ENCODE measurements at places on chromosomes 6 and 20. TPM values are rescaled to one million over a fixed set of nuclear protein-coding genes. Genes with fewer than 3 reads are reported as not detected.

- peak; percentile 90 for DNase-seq
Measured at GRCh38 chr6:31826793-31827285, 699 bp upstream of the HSPA1B start.

DNA sequence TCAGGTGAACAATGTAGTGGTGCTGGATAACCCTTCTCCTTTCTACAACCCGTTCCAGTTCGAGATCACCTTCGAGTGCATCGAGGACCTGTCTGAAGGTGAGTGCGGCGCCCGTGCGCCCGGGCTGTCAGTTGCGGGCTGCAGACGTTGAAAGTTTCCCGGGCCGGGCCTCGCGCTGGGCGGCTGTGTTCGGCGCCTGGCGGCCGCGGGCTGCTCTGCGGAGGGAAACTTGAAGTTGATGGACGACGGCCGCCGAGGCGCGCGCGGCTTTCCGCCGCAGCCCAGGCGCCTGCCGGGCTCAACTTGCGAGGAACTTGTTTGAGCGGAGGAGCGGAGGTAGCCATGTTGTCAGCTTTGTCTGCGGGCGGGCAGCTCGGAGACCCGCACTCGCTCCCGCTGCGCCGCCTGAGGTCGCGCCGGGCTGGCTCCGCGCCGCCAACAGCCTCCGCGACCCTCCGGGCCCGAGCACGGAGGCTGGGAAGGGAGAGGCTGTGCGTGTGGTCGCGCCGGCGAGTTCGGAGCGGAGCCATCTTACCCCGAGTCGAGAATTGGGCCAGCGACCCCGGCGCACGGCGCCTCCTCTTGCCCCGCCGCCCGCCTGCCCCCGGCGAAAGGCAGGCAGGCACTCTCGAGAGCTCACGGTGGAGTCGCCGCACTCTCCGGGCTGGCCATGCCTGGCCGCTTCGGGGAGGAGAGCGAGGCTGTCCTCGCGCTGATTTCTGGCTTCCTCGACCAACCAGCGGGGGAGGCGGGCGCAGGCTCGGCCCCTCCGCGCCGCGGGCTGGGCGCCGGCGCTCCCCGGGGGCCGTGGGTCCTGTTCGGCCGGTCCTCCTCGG is 691 bp downstream of the ASF1A start:
- peak; percentile 84 for DNase-seq

- DNase-seq = no peak
Measured at GRCh38 chr20:51366155-51366886, 176.2 kb downstream of the NFATC2 start.

- peak; percentile 67 for DNase-seq
Measured at GRCh38 chr20:25041813-25042530, 16.0 kb downstream of the ACSS1 start.

- DNase-seq = no peak
Measured at GRCh38 chr6:86756640-86757229, 180.6 kb upstream of the HTR1E start.

The C4A gene
- total RNA-seq = 131 TPM

DNA sequence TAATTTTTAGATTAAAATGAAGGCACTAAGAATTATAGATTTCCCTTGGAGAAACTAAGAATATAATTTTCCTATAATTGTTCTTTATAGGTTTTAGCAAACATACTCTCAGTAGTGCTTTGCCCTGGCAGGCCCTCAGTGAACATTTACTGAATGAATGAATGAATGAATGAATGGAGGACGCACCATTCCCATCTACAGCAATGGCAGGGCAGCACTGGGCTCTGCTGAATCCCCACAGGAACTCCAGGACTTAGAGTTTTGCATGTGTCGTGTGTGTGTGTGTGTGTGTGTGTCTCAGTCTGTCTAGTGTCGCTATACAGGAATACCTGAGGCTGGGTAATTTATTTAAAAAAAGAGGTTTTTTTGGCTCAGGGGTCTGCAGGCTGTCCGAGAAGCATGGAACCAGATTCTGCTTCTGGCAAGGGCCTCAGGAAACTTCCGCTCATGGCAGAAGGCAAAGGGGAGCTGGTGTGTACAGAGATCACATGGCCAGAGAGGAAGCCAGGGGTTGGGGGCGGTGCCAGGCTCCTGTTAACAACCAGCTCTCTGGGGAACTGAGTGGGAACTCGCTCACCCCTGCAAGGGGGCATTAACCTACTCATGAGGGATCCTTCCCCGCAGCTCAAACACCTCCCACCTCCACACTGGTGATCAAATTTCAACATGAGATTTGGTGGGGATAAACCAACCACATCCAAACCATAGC is 20.1 kb downstream of the RNASET2 start:
- no peak for DNase-seq

DNA sequence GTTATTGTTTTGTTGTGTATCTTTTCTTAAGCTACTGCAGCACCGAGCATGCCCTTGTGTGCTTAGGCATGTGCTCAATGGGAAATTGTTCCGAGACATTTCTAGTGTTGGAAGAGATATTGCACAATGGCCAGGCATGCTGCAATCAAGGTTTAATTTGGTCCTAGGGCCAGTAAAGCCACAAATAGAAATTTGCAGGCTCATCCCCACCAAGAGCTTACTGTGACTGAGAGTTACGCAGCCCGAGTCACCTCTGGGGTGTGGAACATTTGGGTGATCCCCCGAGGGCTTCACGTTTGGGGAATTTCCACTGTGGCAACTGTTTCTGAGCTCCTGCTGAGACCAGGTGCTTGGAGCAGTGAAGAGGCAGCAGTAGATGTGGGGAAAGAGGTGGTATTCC is 65.8 kb downstream of the ADTRP start:
- DNase-seq = no peak

- no peak for DNase-seq
Measured at GRCh38 chr6:152566103-152566875, 70.9 kb downstream of the SYNE1 start.

- no peak for DNase-seq
Measured at GRCh38 chr6:170040115-170040500, 250.8 kb downstream of the DLL1 start.

DNA sequence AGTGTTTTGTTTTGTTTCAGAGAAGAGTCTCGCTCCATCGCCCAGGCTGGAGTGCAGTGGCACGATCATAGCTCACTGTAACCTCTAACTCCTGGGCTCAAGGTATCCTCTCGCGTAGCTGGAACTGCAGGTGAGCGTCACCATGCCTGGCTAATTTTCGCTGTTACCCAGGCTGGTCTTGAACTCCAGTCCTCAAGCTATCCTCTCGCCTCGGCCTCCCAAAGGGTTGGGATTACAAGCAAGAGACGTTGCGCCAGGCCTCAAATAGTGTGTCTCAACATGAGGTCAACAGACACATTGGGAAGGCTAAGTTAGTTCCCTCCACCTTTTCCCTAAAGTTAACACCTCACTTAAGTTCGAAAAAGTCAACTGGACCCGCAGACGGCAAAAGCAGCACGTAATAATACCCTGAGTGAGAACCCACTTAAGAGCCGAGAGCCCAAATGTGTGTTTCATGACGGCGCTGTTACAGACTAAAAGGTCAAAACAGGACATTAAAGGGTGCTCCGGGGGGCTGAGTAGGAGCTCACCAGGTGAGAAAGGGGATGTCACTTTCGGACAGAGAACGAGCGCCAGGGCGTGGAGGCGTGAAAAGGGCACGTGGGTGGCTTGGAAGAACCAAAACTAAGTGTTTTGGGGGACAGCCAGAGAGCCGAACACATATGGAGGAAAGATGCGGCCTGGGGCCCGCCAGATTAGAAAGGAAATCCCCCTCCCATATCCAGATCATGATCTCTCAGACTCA is 499 bp downstream of the TTI1 start:
- DNase-seq = no peak

The PPIL6 gene
- total RNA-seq = 1.2 TPM

DNA sequence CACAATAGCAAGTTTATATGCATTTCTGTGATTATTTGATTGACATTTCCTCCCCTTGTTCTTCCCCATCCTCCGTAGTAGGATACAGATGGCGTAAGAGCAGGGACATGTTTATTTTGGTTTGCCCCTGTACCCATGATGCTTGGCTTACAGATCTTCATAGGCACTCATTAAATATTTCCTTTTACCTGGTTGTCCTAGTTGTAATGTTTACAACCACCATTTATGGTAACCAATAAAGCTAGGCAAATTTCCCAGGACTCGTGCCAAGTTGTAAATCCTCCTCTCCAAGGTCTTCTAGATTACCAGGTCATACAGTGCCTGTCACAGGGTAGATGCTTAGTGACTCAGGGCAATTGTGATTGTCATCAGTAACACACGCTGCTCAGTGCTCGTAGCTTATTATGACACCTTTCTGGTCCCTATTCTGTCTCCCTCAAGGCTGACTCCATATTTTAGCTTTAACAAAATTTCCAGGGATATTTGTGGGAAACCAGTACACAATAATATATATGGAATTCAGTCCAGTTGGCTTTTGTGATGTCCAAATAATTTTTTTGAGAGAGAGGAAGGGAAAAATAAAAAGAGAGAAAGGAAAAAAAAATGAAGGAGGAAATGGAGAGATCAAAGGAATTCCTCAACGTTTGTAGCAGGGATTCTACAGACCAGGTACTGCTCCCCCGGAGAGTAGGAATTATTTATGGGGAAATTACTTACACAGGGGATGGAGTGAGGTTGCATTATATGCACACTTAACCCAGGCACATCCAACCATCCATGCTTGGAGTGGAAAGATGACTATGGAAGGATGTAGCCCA is 24.6 kb downstream of the CYP24A1 start:
- DNase-seq = no peak

The PNPLA1 gene
- not detected for total RNA-seq

DNA sequence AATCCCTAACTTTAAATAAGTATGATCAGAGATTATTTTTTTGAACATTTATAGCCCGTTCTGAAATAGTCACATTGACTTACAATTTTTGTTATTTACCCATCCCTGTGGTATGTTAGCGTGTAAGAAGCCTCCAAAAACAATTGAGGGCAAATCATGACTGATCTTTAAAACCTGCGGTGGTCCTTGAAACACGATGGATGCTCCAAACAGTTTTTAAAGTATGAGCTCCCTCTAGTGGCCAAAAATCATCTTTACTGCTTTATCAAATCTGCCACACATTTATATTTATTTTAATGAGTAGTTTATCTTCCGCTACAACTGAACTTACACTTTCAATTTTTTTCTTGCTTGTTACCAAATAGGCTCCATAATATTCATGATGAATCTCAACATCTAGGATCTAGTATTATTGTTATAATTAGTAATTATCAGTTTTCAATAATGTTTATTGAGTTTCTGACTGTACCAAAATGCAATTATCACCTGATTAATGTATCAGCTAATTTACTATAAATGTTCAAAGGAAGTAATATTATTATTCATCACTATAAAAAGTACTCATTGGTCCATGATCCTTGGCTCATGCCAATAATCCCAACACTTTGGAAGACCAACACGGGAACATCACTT is 52.2 kb downstream of the MARCKS start:
- DNase-seq = no peak

DNA sequence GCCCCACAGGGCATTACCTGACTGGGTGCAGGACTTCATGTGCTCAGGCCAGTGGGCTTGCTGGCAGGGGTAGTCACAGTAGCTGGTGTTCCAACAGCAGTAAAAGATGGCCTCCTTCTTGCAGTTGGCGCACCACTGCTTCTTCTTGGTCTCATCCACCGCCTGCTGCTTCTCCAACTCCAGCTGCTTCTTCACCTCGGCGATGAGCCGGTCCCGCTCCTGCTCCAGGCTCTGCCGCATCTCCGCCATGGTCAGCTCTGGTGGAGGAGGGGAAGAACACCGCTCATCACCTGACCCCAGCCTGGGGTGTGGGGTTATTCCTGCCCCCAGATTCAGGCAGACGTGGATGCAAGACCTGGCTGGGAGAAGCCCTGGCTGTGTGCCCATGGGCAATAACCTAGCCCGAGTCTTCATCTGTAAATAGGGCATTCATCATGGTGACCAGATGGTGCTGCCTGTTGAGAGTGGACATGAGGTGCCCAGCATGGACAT is 132.2 kb downstream of the ZMYND8 start:
- DNase-seq = no peak

GRCh38 chr20:1983301-1983700 is 10.6 kb downstream of the PDYN start:
- DNase-seq = no peak

DNA sequence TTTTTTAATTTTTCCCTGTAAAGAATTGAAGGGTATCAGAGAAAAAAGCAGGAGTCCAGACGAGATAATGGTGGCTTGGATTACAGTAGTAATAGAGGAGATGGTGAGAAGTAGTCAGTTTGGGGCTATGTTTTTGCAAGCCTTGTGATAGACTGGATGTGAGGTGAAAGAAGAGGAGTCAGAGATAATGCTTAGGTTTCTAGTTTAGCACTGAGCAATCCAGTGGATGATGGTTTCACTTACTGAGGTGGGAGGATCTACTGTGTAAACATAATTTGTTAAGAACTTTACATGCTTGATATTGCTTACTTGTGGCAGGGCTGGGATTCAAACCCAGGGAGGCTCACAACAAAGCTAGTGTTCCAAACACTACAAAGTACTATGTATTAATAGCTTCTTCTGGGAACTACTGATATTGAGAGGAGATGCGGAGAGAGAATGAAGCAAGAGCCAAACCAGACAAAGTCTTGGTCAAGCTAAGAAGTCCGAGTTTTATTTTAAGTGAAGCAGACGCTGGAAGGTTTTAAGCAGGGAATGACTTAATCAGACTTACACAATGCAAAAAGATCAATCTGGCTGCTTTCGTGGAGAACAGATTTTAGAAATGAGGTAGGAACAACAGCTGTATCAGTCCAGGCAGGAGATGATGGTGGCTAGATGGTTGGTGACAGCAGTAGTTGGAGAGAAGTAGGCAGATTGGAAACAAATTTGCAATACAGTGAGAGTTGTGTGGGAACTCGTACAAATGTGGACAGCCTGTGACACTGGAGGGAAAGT is 58.0 kb downstream of the ZFAND3 start:
- DNase-seq = no peak

DNA sequence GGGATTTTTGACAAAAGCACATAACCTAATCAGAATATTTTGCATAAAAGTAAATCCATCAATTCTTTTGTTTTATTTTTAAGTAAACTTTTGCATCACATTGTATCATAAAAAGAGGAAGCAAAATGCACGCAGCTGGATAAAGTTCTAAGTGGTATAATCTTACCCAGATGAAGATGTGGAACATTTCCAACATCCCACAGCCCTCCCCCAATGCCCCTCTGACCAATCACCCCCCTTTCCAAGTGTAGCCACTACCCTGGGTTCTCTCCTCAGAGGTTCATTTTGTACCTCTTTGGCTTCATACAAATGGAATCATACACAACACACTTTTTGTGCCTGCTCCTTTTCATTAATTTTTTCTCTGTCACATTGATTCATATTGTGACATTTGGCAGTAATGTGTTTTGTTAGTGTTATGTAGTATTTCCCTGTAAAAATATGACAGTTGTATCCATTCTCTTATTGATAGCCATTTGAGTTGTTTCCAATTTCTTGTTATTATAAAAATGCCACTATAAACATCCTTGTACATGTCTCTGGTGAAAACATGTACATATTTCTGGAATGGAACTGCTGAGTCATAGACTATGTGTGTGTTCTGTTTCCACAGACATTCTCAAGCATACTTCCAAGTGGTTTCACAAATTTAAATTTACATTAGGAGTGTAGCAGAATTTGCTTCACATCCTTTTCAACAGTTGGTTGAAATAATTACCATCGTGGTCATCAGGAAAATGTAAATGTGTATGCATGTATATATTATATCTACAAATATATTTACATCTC is 92.9 kb upstream of the SYNDIG1 start:
- DNase-seq = no peak

GRCh38 chr20:13396022-13396421 is 174.9 kb downstream of the ISM1 start:
- no peak for DNase-seq
